ENCODE measurements at places on chromosomes 3 and 15. TPM values are rescaled to one million over a fixed set of nuclear protein-coding genes. Genes with fewer than 3 reads are reported as not detected.

GRCh38 chr3:100018806-100019205, 95.5 kb downstream of the FILIP1L start:
- no peak for DNase-seq

GRCh38 chr3:7536510-7536909, 675.6 kb downstream of the GRM7 start:
- no peak for DNase-seq

DNA sequence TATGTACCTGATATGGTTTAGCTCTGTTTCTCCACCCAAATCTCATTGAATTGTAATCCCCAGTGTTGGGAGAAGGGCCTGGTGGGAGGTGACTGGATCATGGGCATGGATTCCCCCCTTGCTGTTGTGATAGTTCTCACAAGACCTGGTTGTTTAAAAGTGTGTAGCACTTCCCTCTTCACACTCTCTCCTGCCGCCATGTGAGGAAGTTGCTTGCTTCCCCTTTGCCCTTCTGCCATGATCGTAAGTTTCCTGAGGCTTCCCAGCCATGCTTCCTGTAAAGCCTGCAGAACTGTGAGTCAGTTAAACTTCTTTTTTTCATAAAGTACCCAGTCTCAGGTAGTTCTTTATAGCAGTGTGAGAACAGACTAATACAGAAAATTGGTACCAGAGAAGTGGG, 93.1 kb downstream of the C3orf70 start:
- no peak for DNase-seq

GRCh38 chr15:38252481-38253350, at the start of gene SPRED1:
Gene SPRED1 (plus strand): TSS chr15:38252836. CDS start chr15:38253186, 350 bp downstream.
- DNase-seq = peak; percentile 82

GRCh38 chr3:35385271-35385670, 254.1 kb upstream of the ARPP21 start:
- no peak for DNase-seq

P2RY12 gene
- 6.2 TPM for total RNA-seq

GRCh38 chr3:72238010-72238691, 453.2 kb upstream of the PROK2 start:
- no peak for DNase-seq

All from lower lobe of right lung (tissue), 2 donors.